ENCODE measurements at places on chromosomes 3 and 15.
A peak's percentile ranks its signal among the peaks of the same experiment; 100 is the strongest.

DNA sequence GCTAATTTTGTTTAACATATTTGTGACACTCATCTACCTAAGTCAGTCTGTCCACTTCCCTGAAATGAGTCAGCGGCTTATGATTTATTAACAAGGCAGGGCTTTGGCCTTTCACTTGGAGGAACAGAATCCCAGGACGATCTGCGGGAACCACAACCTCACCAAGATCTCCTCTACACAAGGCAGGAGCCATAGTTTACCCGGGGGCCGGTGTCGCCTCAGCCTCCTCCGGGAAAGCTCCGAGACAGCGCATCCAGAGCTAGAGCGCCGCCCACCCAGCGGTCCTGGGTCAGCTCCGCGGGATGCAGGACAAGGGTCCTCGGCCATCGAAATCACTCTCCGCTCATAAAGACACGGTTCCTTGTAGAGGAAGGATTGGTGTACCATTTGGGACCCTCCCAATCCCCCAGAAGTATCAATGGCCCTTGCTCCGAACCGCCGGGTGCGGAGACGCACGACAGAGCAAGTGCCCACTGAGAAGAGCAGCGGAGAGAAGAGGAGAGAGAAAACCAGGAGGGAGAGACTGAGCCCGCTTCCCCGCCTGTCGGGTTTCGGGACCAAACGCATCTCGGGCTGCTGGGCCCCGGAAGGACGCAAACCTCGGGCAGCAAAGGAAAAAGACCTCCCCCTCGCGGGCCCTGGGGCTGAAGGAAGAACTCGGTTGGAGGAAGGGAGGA lies 13.1 kb upstream of the ALCAM start:
- DNase-seq = peak; percentile 30

- DNase-seq = no peak
Measured at GRCh38 chr3:103494512-103494911, 1059.7 kb downstream of the ZPLD1 start.

DNA sequence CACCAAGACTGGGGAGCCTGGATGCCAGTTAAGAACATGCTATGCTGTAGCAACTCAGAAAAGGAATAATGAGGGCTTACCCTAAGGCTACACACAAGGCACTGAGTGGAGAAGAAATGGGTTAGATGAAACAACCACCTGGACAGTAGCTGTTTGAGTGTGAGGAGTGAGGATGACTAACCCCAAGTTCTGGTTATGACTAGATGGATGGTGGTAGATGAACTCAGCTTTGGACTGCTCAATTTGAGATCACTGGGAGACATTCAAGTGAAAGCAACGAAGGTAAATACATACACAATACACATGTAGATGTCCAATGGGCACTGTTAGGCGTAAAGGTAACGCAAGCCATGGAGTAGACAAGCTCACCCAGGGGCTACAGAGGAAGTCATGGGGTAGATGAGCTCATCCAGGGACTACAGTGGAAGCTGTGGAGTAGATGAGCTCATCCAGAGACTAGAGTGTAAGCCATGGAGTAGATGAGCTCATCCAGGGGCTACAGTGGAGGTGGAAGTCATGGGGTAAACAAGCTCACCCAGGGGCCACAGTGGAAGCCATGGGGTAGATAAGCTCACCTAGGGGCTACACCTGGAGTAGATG lies 98.3 kb downstream of the ANO10 start:
- DNase-seq = no peak

GRCh38 chr15:80152896-80153876 lies at the start of gene FAH:
FAH (plus strand) TSS chr15:80152999; CDS start chr15:80153055, 56 bp downstream.
- no peak for DNase-seq

GRCh38 chr3:129665024-129665768 lies 58.7 kb upstream of the PLXND1 start:
- no peak for DNase-seq

GRCh38 chr3:58022490-58022889 lies 14.3 kb downstream of the FLNB start:
- no peak for DNase-seq

DNA sequence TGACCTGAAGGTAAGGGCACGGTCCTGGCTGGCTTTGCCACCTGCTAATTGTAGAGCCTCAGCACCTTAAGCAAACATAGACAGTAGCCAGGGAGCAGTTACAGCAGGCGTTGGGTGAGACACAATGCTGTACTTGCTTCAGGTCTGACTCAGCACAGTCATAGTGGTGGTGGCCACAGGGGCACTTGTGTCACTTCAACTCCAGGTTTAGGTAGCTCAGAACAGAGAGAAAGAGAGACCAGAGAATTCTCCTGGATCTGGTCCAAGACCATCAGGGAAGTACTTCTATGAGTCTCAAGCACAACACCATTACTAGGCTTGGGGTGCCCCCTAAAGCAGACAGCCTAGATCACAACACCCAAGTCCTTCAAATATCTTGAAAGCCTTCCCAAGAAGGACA lies 204.4 kb downstream of the OTOL1 start:
- DNase-seq = no peak

DNA sequence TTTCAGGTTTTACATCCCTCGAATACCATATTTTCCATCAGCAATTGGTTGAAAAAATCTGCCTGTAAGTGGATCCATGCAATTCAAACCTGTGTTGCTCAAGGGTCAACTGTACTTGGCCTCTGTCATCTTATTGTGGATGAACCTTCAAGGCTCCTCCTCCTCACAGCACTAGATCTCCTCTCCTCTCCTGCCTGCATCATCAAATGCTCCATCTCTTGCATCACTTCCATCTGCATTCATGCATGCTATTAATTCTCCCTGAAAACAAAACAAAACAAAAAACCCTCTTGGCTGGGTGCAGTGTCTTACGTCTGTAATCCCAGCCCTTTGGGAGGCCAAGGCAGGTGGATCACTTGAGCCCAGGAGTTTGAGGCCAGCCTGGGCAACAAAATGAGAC lies 10.1 kb downstream of the BCL2L10 start:
- DNase-seq = no peak

DNA sequence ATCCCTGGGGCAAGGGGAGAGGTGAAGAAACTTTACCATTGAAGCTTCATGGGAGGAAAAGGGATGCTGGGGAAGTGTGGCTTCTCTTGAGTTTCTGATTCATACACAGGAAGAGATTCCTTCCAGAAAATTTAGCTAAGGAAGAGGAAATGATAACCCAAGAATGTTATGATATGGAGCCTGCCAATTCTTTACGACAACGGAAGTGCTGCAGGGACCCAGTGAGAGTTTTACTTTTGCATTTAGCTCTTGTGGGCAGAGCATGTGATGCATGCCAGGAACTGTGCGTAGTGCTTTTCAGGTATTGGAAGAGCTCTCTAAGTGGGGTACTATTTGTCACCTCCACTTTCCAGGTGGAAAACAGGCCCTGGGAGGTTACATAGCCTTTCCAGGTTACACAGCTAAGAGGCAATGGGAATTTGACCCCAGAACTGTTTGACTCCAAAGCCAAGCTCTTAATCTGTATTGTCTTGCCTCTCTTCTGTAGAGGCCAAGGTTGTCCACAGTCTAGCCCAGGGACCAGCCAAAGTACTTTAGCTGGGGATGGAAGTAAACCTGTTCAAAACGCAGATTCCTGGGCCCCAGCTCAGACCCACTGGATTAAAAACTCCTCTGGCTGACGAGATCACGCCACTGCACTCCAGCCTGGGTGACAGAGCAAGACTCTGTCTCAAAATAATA lies 23.0 kb downstream of the CMTM7 start:
- no peak for DNase-seq

GRCh38 chr3:54632834-54633233 lies 295.0 kb downstream of the LRTM1 start:
- no peak for DNase-seq

- no peak for DNase-seq
Measured at GRCh38 chr3:152040319-152040718, 166.9 kb downstream of the SUCNR1 start.

DNA sequence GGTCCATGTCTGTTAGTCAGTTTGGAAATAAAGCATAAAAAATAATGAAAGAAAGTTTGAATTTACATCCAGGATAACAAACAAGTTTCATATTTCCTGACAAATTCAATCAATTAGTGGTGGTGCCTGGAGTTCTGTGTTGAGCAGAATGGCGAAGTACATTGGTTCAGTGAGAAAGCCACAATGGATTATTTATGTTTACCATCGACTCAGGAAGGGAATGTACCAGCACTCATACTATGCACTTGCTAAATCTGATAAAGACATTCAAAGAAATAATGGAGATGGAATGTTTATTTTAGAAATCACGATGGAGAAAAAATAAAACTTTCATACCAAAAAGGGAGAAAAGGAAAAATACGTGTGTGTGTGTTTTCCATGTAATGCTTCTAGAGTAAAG lies 45.3 kb upstream of the MME start:
- DNase-seq = no peak

DNA sequence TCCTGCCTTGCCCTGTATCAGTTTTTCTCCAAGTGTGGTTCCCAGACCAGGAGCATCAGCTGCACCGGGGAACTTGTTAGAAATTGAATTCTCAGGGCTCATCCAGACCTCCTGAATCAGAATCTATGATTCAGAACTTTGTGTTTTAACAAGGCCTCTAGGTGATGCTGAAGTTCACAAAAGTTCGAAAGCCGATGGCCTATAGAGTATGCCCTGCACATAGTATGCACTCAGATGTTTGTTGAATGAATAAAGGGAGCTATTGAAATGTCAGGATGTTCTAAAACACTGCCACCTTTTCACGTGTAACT lies 664 bp upstream of the LARP6 start:
- no peak for DNase-seq

GRCh38 chr15:91465696-91466095 lies 365.6 kb downstream of the SV2B start:
- no peak for DNase-seq

GRCh38 chr3:74537164-74537563 lies 77.3 kb downstream of the CNTN3 start:
- DNase-seq = no peak

- DNase-seq = no peak
Measured at GRCh38 chr3:85710490-85710889, 751.7 kb downstream of the CADM2 start.

DNA sequence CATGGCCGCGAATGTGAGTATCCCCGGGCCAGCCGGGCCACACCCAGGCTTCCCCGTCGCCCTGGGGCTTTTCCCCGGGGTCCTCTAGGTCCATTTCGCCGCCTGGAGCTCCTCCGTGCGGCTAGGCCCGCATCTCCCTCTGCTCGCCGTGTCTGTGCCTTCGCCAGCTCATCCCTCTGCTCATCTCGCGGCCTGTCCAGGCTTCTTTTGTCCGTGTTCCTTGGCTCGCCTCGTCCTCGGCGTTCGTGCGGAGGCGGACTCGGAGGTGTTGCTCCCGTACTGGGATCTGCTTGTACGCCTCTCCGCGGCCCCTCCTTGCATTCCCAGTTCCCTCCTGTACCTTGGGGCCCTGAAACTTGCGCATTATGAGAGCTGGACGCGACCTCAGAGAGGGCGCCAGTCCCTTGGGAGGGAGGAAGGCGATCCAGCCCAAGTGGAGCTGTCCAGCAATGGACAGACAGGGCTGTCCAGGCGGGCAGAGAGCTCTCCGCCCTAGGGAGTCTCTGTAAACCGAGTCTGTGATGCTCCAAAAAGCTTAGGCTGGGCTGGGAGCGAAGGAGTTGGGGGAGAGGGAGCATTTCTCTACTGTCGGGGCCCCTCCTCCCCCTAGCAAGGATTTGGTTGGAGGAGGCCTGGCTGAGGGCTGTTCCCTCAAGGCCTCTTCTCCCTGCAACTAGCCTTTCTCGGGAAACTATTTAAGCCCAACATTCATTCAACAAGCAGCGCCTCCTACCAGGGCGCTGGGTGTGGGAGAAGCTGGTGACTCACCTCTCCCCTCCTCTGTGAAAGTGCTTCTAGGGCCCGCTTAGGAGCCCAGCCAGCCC lies 553 bp downstream of the TMEM43 start:
- DNase-seq = no peak

DNA sequence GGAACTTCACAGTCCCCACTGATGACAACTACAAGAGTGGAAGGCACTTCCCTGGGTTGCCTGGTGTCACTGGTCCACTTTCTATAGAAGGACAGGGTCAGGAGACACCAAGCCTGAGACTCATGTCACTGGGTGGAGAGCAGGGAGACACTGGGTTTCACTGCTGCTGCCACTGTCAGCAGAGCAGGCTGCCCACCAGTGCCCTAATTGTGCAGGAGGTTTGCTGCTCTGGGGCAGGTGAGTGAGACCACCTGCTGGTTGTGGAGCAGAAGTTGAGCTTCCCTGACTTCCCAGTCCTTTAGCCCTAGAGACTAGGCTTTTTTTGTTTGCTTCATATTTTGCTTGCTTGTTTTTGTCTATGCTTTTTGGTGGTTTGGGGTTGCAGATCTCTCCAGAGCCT lies 528.4 kb upstream of the RGMA start:
- no peak for DNase-seq

GRCh38 chr3:72434296-72434695 lies 413.9 kb downstream of the SHQ1 start:
- DNase-seq = no peak

DNA sequence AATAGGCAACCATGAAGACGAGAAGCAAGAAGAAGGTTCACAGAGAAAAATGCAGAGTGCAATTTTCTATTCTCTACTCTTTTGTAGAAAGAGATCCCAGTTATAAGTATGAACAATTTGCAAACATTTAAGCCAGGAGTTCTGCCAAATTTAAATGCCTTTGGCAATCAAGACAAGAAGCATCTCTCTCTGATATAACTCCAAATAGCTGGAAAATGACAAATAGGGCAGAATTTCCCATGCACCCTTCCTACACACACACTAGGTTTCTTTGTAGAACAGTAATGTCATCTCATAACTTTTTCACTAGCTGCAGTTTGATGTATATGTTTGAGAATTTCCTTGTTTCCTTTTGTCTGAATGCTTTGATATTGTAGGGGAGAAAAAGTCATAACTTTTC lies 333.5 kb upstream of the AZI2 start:
- no peak for DNase-seq

DNA sequence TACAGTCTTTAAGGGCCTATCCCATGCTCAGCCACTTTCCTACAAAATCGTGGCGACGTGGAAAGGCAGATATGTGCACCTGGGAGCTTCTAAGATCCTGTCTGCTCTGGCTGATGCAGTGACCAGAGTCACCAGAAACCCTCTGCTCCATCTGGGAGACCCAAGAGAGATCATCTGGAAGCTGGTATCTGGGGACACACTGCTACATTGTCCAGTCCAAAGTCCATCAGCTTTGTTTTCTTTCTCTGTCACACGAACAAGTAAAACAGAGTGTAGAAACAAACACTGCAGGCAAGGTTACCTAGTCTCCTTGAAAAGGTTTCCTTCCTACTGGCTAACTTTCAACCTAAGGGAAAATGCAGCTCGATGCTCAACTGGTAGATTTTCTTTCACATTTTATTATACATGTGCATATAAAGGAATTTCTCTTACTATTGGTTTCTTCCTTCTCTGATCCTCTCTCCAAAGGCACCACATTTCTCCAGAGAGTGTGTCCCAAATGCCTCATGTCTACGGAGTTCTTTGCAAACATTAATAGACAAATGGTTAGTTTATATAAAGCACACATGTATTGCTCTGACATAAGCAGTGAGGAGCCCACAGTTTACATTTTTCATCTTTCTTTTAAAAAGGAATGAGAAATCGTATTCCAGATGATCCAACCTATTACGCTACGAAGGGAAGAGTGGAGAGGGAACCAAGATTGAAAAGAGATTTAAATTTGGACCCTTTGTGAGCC lies 8.3 kb upstream of the GREM1 start:
- no peak for DNase-seq

- DNase-seq = no peak
Measured at GRCh38 chr15:101018450-101018849, 99.3 kb downstream of the LRRK1 start.

Data from neural crest cell (in vitro differentiated cells).